Posterior cingulate gyrus (tissue), 11 donors: ENCODE measurements at places on chromosomes 16 and 17.

- no peak for DNase-seq
Observed at GRCh38 chr16:30700491-30700890, 1.5 kb downstream of the SRCAP start.

GRCh38 chr16:46789499-46790414, 41.2 kb downstream of the C16orf87 start:
- DNase-seq = peak; percentile 72

DNA sequence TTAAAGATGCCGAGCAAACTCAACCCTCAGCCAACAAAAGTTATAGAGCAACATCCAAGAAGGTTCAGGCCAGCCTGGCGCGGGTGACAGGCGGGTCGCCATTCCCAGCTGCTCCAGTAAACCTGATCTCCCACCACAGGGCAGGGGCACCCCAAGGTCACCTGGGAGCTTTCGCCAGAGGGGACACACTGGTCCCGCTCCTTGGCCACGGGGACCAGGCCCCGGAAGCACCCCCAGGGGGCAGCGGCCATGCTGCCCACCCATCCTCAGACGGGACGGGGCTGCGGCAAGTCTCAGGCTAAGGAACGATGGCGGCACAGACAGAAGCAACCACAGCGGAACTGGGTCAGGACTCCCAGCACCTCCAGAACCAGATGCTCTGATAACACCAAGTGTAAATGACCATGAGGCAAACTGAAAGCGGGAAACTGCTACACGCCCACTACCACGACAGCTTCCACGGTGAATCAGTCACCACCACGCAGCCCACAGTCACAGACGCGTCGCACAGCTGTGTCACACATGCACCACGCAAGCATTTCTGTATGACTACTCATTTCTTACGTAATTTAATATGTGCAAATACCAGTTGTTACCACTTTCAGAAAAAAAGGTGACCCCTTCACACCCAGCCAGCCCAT, 14.1 kb upstream of the CCDC154 start:
- DNase-seq = peak; percentile 23

GRCh38 chr17:70242781-70243437, 73.6 kb downstream of the KCNJ2 start:
- no peak for DNase-seq

GRCh38 chr17:17683710-17684365, 2.6 kb downstream of the RAI1 start:
- no peak for DNase-seq

DNA sequence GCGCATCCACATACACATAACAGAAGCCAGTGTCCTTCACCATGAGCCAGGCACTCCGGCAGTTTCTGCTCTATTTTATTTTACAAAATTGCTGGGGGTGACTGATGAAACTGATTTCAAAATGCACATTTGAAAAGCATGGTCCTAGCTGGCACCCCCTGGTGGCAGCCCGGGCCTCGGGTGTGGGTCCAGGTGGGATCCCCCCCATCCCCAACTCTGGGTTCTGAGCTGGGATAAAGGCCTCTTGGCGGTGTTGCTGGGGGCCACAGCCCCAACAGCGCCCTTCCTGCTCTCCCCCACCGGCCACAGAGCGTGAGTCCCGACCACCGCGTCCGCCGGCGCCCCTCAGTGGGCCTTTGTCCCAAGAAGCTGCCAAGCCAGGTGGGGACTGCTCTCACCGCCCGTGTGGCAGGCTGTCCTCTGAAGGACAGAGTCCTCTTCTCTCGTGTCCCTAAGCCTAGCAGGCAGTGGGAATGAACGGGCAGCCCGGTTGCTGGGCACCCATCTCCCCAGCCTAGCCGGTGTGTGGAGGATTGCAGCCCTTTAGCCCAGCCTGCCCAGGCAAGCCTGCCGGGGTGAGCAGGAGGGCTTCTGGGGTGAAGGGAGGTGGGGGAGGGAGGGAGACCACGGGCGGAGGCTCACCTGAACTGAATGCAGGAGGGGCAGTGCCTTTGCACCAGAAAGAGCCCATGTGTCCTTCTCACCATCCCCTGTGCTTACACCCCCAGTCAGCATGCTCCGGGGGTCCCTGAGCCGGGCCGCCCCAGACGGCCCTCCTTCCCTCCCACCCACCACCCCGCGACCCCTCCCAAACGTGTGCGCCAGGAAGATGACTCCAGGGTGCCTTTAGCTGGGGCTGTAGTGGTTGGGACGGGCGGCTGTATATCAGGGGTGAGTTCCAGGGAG, 898 bp downstream of the SNAI3 start:
- no peak for DNase-seq

- DNase-seq = peak; percentile 59
Observed at GRCh38 chr16:75282466-75283281, 31.2 kb upstream of the BCAR1 start.

GRCh38 chr17:8719291-8720246, 25.1 kb downstream of the CCDC42 start:
- DNase-seq = no peak

GRCh38 chr17:82435601-82436583, 14.7 kb downstream of the CYBC1 start:
- peak; percentile 86 for DNase-seq

GRCh38 chr17:64449545-64449944, 630 bp downstream of the MILR1 start:
- DNase-seq = no peak

DNA sequence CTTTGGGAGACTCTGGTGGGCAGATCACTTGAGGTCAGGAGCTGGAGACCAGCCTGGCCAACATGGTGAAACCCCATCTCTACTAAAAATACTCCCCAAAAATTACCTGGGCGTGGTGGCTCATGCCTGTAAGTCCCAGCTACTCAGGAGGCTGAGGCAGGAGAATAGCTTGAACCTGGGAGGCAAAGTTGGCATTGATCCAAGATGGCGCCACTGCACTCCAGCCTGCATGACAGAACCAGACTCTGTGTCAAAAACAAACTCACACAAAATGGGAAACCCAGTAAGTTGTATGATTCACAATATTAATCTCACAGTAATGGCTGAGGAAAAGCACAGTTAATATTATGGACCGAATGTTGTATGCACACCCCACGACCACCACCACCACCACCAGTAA, 24.3 kb downstream of the WSB1 start:
- DNase-seq = no peak
